ENCODE measurements at places on chromosomes 7 and 10.

- no peak for DNase-seq
Observed at GRCh38 chr7:94303695-94304094, 91.0 kb upstream of the COL1A2 start.

- DNase-seq, result no peak
Observed at GRCh38 chr7:149821191-149822148, 16.7 kb upstream of the ZNF862 start.

GRCh38 chr7:43444711-43445578 lies 138.0 kb upstream of the STK17A start:
- DNase-seq, result no peak

- DNase-seq, result no peak
Observed at GRCh38 chr10:76415554-76415953, 984.1 kb downstream of the LRMDA start.

DNA sequence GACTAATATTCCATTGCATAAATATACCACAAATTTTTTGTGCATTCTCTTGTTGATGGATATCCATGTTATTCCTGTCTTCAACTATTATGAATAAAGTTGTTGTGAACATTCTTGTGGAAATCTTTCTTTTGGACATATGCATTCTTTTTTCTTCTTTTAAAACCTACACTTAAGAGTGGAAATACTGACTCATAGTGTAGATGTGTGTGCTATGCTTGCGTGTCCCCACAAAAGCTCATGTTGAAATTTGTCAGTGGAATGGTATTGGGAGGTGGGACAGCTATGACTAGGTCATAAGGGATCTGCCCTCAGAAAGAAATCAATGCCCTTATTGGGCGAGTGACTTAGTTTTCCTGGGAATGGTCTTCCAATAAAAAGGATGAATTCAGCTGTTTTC lies 203.6 kb upstream of the PRSS58 start:
- no peak for DNase-seq

GRCh38 chr10:100006243-100006886 lies 3.4 kb downstream of the DNMBP start:
- DNase-seq, result no peak

DNA sequence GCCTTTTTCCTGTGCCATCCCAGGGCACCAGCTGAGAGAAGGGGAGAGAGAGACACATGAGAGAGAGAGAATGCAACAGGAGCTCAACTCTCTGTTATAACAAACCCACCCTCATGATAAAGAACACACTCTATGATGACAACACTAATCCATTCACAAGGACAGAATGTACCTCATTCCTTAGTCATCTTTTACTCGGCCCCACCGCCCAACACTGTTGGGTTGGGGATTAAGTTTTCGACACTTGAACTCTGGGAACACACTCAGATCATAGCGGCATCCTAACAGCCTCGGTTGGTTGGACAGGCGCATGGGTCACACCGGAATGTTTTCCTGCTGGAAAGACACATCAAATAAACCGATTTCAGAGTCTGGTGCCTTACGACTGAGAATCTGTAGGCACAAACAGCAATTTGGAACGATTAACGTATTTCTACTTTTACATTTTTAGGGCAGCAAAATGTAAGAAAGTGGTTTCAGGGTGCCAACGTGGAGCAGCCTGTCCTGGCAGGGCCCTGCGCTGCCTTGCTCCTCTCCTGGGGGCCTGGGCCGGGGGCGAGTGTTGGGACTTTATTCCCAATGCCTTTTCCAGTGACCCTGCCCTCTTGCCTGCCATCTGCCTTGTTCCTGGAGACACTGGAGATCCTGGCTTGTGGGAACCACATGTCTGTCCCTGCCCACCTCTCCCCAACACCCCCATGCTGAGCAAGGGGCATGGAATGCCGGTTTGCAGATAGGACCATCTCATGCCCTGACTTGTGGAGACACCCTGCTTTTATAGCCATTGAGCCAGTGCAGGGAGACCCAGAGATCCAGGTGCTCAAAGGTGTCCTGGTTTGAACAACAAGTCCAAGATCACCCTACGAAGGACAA lies 287.0 kb downstream of the TCERG1L start:
- no peak for DNase-seq

DNA sequence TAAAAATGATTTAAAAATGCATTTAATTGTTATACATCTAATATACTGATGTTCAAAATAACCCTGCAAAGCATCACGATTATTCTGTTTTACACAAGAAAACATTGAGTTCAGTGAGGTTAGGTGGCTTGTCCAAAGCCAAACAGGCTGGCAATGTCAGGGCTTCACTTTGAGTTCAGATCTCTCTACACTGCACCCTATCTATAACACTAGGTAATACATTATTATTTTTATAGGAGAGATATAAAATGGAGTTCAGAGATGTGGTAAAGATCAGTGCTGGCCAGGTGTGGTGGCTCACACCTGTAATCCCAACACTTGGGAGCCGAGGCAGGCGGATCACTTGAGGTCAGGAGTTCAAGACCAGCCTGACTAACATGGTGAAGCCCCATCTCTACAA lies 165.9 kb upstream of the MYO3A start:
- no peak for DNase-seq

- no peak for DNase-seq
Observed at GRCh38 chr10:87750001-87750671, 67.9 kb downstream of the ATAD1 start.

GRCh38 chr10:26700884-26701630 lies 3.6 kb downstream of the PDSS1 start:
- DNase-seq, result no peak

GRCh38 chr10:7956508-7956907 lies 98.0 kb upstream of the GATA3 start:
- no peak for DNase-seq

DNA sequence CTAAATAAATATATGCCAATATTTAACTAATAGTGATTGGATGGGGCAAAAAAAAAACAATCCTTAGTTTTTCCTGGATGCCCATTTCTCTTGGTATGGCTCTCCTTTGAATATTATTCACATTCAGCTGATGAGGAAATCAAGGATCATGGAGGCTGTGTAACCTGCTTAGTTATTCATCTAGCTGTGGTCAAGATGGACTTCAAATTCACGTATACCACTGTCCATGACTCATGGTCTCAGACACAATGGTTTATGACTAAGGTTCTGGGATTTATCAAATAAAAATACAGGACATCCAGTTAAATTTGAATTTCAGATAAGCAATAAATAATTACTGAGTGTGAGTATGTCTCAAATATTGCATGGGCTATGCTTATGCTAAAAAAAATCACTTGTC lies 191.5 kb upstream of the CELF2 start:
- no peak for DNase-seq

GRCh38 chr10:133044401-133044811 lies 43.3 kb upstream of the ADGRA1 start:
- DNase-seq, result no peak
